Effector memory CD8-positive, alpha-beta T cell (primary cell): ENCODE measurements at places on chromosomes 1 and 21.

DNA sequence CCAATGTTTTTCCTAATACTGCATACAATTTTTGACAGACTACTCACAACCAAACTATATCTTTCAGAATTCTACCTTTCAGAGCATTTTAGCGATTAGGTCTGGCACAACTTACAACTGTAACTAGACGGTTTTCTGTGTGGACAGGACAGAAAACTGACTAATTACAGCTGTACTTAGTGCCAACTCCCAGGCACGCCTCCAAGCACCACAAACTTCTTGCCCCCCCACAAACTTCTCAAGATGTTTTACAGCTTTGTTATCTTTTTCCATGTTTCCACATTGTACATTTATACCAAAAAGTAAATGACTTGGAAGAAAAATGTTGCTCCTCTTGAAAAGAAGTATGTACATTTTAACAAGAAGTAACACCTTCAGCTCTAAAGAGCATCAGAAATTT lies 13.8 kb downstream of the LYST start:
- DNase-seq, result no peak

GRCh38 chr1:186905561-186905960 lies 76.8 kb downstream of the PLA2G4A start:
- no peak for DNase-seq

DNA sequence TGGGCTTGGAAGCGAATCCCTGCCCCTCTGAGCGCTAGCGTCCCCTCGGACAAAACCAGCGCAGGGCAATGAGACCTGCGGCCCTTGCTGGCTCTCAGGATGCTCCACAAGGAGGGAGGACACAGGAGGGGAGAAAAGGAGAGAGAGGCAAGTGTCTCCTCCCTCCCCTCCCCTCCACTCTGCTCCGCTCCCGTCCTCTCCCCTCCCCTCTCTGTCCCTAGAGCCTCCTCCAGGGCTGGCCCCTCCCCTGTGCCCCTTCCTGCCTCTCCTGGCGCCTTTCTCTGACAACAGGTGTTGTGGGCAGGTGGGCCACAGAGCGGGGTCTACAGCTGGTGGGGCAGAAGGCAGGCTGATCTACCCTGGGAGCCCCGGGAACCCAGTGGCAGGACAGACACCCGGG lies 35.2 kb downstream of the TP73 start:
- no peak for DNase-seq

DNA sequence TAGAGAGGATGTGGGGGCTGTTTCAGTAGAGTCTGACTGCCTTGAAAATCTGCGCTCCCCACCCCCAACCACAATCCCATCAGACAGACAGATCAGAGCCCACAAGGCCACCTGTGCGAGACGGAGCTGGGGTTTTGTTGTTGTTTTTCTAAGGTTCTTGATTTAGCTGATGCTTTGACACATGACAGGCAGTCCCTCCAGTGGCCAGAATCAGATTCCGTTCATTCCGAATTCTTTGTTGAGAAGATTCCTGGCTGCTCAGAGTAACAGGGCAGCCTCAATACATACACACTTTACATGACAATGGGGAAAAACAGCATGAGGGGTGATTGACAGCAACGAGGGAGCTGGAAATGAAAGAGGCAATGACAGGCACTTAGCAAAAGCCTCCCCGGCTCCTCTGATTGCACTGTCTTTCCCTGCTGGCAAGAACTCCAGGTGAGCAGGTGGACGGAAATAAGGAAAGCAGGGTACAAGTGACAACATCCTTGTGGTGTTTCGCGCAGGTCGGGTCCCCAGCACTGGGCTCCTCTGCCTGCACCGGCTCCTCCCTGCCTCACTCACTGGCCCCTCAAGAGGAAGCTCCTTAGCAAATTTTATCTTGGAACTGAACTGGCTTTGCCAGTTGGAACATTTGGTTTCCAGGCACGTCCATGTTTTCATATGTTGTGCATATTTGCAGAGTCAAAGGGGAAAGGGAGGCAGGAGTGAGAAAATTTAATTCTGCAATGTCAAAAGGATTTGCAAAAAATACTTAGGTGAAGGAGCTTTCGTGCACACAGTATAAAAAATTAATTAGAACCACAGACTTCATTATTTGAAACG lies 148.7 kb downstream of the PGBD5 start:
- DNase-seq, result no peak

GRCh38 chr1:172003766-172004530 lies 162.7 kb downstream of the DNM3 start:
- no peak for DNase-seq

GRCh38 chr1:80925130-80925805 lies 875.5 kb upstream of the ADGRL2 start:
- DNase-seq, result no peak

GRCh38 chr1:10626131-10626731 lies 151.5 kb downstream of the PEX14 start:
- no peak for DNase-seq

GRCh38 chr1:11795238-11795890 lies 10.4 kb downstream of the MTHFR start:
- DNase-seq, result no peak
